ENCODE measurements at places on chromosomes 6 and 20.

GRCh38 chr20:43691928-43692524 is 25.1 kb downstream of the MYBL2 start:
- DNase-seq = peak; percentile 76

- no peak for DNase-seq
Observed at GRCh38 chr20:41286240-41286851, 31.2 kb downstream of the ZHX3 start.

DNA sequence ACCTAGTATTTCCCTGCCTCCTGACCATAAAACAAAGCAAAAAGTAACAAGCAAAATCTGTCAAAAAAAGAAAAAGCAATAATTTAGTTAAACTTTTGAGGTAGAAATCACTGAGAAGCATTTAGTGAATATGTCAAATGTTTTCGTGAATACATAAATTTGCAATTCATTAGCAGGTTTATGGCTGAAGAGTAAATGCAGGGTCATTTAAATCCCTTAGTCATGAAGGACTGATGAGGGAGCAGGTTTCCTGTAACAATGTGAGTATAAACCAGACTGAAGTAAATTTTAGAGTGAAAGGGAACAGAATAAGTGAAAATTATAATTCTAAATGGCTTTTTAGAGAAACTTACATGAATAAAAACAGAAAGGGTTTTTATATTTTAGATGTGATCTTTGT is 313.5 kb upstream of the MANEA start:
- no peak for DNase-seq

DNA sequence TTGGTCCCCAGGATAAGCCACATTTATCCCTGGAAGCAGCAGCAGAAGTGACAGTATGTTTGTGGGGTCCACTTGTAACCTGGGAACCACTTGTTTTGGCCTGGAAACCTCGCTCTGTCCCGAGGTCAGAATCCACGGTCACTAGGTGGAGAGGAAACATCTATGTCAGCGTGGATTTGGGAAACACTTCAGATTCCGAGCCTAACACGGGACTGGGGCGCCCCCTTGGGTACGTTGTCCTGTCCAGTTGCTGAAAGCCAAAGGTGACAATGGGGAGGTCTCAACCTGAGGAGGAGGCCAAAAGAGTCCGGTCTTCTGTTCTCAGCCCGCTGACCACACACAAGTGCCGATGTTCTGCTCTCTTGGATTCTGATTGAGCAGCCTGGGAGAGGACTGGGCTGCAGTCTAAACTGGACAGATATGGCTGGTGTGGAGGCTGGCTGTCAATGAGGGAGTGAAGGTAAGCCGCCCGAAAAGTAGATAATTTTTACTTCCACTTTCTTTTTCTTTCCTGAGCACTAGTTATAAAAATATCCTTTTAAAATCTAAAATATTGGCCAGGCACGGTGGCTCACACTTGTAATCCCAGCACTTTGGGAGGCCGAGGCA is 4.9 kb upstream of the ZFP57 start:
- no peak for DNase-seq

DNA sequence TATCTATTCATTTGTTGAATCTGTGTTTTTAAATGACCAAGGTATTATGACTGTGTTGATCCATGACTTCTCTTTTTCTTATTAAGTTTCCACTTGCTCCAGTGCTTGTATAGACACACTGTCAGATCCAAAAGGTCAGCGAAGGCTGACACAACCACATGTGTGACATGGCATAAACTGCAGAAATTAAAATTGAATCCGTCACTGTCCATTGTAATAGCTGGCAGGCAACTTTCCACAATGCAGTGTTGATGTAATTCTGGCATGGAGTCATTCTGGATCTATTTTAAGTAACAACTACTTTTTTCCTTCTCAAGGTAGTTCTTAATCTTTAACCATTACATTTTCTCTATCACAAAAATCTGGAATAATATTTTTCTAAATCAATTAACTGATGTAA is 145.3 kb downstream of the AIG1 start:
- DNase-seq = no peak

GRCh38 chr6:68235326-68235784 is 399.7 kb upstream of the ADGRB3 start:
- no peak for DNase-seq

GRCh38 chr6:68372991-68373390 is 262.1 kb upstream of the ADGRB3 start:
- no peak for DNase-seq

- DNase-seq = peak; percentile 49
Observed at GRCh38 chr6:97437087-97437486, 154.1 kb upstream of the MMS22L start.

DNA sequence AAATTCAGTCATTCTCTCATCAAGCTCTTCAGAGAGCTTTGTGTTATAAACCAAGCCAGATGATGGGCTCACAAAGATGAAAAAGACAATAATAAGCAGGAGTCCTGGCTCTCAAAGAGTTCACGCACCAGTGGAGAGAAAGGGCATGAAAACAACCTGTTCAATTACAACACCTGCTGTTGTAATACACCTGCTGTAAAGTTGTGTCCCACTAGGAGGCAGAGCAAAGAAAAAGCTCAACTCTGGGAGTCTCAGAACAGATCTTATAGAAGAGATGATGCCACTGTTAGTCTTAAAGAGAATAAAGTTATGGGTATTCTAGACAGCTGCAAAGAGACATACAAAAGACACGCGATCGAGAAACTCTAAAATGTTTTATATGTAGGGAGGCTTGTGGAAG is 100.6 kb downstream of the DCDC2 start:
- peak; percentile 21 for DNase-seq

GRCh38 chr6:146925846-146926245 is 278.4 kb upstream of the STXBP5 start:
- no peak for DNase-seq

DNA sequence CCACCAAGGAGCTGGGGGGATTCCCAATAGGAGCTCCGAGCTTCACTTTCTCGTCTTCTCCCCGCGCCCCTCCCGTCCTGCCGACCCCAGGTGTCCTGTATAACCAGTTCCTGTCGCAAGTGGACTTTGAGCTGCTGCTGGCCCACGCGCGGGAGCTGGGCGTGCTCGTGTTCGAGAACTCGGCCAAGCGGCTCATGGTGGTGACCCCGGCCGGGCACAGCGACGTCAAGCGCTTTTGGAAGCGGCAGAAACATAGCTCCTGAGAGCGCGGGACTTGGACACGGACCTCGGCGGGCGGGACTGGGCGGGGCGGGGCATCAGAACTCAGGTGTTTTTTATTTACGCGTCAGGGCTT is 340 bp upstream of the VARS2 start:
- DNase-seq = no peak

DNA sequence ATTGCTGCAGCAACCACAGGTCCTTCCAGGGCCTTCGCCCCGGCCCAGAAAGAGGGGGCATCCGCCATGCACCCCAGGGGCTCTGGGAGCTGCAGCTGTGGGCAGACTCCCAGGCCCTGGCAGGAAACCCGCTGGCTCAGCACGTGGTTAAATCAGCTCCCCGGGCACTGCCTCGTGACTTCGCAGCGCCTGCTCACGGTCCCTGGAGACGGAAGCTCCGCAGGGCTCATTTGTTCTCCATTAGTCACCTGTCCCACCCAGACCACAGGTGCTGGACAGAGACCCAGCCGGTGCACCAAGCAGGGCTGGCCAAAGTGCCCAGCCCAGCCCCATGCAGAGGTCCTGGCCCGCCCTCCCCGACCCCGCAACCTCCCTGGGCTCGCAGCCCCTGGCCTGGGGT is 14.7 kb downstream of the KCNQ2 start:
- peak; percentile 26 for DNase-seq

- no peak for DNase-seq
Observed at GRCh38 chr6:1562171-1562955, 47.4 kb upstream of the FOXC1 start.

- peak; percentile 29 for DNase-seq
Observed at GRCh38 chr6:8888468-8888867, 453.1 kb upstream of the SLC35B3 start.

- no peak for DNase-seq
Observed at GRCh38 chr6:162533009-162533400, 194.6 kb downstream of the PRKN start.

DNA sequence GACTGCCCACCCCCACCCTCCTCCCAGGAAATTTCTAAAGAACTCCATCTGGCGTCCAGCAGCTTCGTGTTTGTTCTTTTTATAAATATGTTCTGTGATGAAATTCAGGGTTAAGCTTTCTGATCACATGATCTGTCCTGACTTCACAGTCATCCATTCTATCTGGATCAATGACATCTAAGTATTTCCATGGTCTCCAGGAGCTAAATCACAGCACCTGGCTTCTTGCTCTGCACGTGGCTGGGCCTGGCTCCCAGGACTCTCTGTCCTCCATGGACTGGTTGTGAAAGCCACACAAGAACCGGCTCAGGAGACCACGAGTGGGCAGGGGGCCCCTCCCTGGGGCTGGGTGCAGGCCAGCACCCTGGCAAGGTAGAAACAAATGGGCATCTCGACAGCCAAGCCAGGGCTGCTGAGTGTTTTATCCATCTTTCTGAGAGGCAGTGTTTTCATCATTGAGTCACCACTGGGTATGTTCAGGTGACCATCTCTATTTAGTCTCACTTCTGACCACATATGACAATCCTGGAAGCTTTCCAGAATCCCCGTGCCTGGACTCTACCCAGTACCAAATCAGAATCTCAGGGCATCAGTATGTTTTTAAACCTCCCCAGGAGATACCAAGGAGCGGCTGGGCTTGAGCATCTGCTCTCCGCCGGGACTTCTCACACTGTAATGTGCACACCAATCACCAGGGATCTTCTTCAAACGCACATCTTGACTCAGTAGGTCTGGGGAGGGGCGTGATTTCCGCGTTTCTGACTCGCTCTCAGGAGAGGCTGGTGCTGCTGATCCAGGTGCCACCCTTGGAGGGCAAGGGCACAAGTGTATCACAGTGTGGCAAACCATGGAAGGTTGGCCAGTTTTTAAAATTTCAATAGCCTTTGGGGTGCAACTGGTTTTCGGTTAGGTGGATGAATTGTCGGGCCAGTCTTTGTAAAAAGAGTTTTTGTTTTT is 31.6 kb upstream of the PXDC1 start:
- no peak for DNase-seq

DNA sequence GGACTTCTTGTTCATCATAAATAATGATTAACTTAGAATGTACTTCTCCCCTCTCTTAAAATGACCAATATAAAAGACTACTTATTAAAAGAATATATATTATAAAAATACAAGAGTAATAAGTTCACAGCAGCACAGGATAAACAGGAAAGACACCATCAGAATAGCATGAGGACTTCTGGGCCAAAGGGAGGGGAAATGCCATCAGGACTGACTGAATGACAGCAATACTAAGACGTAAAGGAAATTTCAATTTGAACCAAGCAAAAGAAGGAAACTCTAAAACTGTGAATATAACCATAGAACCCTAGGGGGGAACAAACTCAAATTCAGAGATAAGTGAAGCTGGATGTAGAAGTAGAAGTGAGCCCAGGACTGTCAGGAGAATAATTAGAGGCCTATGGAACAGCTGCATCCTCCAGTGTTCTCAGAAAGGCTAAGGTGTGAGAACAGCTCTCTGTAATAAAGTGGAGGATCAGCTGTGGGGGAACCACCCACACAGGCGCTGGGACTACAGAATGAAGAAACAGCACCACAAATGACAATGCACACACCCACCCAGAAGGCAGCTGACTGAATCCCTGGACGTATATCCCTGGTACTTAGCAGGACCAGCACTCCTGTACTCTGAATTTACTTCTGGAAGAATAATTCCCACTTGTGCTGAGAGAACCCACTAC is 37.8 kb downstream of the ZHX3 start:
- DNase-seq = no peak

- no peak for DNase-seq
Observed at GRCh38 chr6:53975941-53976615, 135.2 kb upstream of the MLIP start.

DNA sequence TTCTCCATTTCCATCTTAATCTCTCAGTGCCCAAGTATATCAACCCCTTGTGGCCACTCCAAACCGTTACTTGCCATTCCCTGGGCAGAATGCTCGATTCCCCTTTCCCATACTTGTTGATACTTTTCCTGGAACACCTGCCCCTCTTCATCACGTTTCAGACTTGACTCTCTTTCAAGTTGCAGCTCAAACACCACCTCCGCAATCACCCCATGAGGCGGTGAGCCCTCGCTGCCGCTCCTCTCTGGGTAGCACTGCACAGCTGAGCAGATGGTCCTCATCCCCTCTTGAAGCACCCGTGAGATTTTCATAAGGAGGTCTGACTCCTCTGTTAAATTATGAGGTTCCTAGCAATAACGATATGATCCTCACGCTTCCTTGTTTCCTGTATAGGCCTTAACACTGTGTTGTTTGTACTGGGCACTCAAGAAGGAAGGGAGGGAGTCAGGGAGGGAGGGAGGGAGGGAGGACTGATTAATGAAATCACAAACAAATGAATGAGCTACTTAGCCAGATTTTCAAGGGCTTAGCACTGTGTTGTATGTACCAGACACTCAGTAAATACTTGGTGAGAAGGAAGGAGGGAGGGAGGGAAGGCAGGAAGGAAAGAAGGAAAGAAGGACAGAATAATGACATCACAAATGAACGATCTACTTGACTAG is 8.0 kb upstream of the UQCC2 start:
- no peak for DNase-seq

- no peak for DNase-seq
Observed at GRCh38 chr20:38825901-38826625, 20.6 kb downstream of the PPP1R16B start.

DNA sequence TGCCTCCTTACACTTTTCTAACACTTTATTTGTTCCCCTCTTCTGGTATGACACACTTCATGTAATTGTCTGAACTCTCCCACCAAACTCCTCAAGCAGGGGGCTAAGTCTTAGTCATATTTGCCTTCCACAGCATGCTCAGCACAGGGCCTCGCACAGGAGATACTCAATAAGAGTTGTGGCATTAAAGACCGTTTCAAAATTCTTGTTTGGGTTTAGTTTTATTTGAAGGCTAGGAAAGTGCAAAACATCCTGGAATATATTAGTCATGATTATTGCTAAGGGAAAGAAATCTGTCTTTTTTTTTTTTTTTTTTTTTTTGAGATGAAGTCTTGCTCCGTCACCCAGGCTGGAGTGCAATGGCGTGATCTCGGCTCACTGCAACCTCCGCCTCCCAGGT is 137.6 kb upstream of the ECI2 start:
- DNase-seq = no peak

- no peak for DNase-seq
Observed at GRCh38 chr6:9089724-9090123, 654.4 kb upstream of the SLC35B3 start.

GRCh38 chr6:105994118-105994590 is 92.0 kb upstream of the PRDM1 start:
- DNase-seq = no peak

GRCh38 chr20:25739615-25740320 is 43.1 kb upstream of the ZNF337 start:
- no peak for DNase-seq

DNA sequence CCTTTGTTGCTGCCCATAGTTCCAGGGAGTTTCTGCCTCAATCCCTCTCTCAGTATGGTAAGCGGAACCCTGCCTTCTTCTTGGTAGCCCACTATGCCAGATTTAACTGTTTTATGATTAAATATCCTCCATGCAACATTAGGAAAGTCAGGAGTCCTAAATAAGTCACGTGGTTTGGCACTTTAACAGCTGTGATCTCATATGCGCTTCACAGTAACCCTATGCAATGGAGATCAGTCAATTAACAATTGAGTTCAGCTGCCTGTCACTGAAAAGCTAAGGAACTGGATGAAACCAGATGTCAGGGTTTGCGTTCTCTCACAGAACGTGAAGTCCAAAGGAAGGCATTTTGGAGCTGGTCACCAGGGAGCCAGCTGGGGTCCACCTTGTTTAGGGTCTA is 81.6 kb downstream of the PSMB1 start:
- no peak for DNase-seq
